ENCODE measurements at places on chromosomes 3 and 15.

- DNase-seq = no peak
Measured at GRCh38 chr15:59104602-59104911, 389 bp upstream of the CCNB2 start.

GRCh38 chr15:38263996-38264395 lies 11.4 kb downstream of the SPRED1 start:
- DNase-seq = no peak

GRCh38 chr3:6262010-6262409 lies 598.9 kb upstream of the GRM7 start:
- DNase-seq = no peak

GRCh38 chr3:85780806-85781205 lies 822.0 kb downstream of the CADM2 start:
- no peak for DNase-seq

- DNase-seq = no peak
Measured at GRCh38 chr3:29612536-29612935, 331.7 kb downstream of the RBMS3 start.

- DNase-seq = peak; percentile 82
Measured at GRCh38 chr15:31434588-31435260, 108.1 kb downstream of the KLF13 start.

DNA sequence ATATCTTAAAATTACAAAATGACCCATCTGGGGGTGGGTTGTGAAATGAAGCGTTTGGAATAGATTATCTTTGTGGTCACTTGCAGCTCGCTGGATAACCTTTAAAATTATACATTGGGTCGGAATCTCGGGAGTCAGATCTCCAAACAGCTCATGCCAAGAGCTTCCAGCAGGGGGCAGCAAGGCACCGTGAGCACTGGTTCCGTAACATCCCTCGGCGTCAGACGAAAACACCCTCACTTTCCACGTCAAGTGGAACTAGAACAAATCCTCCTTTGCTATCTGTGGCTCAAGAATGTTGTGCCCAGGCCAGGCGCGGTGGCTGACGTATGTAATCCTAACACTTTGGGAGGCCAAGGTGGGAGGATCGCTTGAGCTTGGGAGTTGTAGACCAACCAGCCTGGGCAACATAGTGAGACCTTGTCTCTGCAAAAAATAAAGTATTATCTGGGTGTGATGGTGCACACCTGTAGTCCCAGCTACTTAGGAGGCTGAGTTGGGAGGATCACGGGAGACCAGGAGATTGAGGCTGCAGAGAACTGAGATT lies 31.1 kb downstream of the UMPS start:
- DNase-seq = peak; percentile 62

- no peak for DNase-seq
Measured at GRCh38 chr3:144053121-144053520, 81.5 kb downstream of the DIPK2A start.
